ENCODE measurements at places on chromosomes 11 and 22.

DNA sequence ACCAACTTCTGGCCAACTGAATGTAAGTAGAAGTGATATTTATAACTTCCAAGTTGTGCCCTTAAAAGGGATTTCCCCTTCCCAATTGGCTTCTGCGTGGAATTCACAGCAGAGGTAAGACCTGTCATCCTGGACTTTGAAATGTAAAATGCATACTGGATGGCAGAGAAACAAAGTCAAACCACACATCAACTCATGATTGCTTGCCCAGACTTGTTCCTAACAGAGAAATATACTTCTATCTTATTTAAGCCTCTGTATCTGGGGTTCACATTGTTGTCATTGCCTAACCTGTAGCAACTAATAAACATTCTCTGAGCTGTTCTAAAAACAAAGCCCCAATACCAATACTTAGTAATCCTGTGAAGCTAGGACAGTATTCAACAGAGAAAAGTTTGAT, 6.2 kb downstream of the ME3 start:
- DNase-seq: no peak

DNA sequence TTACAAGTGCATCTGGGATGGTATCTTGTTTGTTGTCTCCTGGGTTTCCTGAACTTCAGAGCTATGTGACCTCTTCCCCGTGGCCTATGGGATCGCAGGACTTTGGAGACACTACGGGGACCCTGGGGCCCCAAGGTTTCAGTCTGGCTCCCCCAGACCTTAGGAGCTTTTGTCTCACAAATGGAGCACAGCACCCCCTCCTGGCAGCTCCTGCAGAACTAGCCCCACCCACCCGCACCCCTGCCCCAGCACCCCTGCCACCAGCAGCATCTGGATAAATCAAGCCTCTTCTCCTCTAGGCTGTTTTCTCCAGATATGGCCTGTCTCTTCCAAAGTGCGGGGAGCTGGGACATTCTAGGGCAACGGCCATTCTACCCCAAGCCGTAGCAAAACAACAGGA, 10.4 kb downstream of the RCOR2 start:
- no peak for DNase-seq

- no peak for DNase-seq
These were observed 130.5 kb downstream of the LARGE1 start for GRCh38 chr22:33789690-33790253.

DNA sequence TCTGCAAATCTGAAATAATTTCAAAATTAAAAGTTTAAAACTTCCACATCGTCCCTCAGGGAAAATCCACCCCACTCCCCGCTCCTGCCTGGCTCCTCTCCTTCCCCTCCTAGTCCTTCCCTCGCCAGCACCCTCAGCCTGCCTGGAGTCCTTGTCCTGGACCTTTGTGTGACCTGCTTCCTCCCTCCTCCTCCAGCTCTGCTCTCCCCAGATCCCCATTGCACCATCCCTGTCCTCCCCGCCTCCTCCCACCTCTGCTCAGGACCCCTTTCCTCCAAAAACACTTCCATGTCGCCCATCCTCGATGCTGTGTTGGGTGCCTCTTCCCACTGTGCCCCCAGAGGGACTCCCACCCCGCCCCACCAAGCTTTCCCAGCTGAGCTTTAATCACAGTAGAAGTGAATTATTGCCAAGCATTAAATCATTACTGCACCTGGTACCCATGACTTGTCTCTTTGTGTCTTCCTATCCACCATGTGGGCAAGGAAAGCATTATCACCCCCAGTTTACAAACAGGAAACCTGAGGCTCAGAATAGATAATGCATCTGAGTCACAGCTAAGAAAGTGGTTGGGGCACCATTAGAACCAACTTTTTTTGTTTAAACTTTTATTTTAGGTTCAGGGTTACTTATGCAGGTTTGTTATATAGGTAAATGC, 2.4 kb upstream of the ZP1 start:
- peak; percentile 26 for DNase-seq

GRCh38 chr11:79412761-79413160, 28.1 kb downstream of the TENM4 start:
- DNase-seq: no peak

- DNase-seq: no peak
These were observed 46.8 kb downstream of the CACNA1I start for GRCh38 chr22:39617342-39617741.

DNA sequence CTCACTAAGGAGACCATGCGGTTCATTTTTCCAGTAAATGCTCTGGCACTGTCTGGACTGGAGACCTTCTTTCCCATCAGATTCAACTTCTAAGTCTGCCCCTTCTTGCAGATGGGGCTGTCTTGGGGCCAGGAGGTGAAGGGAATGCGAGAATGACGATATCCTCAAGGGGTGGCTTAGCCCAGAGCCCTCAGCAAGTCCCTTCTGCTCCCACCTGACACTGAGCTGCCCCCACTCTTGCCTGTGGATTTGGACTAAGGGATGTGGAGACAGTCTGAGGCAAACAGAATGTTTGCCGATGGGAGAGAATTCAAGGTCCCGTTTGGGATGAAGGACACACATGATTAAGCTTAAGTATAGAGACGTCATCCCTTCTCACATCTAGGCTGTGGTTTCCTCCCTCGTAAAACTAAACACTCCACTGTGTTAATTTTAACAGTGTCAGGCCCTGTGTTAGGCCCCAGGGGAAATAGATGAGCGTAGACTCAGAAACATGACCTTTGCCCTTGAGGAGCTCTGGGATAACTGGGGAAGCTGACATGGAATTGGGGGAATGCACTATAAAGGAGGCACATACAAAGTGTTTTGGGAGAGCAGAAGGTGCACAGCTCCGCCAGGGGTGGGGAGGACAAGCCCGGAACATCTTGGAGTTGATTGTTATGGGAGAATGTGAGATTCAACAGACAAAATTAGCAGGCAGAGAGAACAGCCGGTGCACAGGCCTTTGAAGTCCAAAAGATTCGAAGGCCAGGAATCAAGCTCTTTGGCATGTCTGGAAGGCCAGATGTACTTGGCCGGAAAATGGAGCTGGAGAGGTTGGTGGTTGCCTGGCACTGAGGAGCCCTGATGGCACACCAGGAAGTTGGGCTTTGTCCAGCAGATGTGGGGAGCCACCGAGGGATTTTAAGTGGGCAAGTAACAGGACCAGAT, 71.6 kb downstream of the ST3GAL4 start:
- DNase-seq: no peak

DNA sequence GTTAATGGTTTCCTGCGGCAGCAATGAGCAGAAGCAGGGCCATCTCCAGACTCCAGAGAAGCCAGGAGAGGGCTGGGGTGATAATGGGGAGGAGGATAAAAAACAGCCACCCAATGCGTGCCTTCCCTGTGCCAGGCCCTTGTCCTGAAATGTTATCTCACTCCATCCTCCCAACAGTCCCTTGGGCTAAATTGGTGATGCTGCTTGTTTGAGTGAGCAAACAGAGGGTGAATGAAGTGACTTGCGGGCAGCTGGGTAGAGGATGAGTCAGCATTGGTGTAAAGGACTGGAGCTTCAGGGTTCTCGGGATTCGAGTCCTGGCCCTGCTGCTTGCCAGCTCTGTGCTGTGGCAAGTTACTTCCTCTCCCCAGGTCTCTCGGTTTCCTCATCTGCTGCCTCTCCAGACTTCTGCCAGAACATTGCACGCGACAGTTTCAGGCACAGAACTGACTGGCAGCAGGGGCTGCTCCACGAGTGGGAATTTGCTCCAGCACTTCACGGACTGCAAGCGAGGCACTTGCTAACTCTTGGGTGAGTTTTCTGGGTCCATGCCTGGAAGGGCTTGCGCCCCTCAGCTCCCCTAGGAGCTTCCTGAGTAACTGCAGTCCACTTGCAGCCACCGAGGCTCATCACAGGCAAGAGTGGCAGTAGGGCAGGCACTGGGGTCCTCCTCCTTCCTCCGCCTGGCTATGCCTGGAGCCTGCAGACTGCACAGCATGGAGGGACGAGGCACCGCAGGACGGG, at the start of gene P2RY6:
TSS of gene P2RY6 (plus strand) at position 403 of the 744 bp plus-strand sequence. CDS start 24,181 bp downstream, outside the sequence.
- peak; percentile 81 for DNase-seq

DNA sequence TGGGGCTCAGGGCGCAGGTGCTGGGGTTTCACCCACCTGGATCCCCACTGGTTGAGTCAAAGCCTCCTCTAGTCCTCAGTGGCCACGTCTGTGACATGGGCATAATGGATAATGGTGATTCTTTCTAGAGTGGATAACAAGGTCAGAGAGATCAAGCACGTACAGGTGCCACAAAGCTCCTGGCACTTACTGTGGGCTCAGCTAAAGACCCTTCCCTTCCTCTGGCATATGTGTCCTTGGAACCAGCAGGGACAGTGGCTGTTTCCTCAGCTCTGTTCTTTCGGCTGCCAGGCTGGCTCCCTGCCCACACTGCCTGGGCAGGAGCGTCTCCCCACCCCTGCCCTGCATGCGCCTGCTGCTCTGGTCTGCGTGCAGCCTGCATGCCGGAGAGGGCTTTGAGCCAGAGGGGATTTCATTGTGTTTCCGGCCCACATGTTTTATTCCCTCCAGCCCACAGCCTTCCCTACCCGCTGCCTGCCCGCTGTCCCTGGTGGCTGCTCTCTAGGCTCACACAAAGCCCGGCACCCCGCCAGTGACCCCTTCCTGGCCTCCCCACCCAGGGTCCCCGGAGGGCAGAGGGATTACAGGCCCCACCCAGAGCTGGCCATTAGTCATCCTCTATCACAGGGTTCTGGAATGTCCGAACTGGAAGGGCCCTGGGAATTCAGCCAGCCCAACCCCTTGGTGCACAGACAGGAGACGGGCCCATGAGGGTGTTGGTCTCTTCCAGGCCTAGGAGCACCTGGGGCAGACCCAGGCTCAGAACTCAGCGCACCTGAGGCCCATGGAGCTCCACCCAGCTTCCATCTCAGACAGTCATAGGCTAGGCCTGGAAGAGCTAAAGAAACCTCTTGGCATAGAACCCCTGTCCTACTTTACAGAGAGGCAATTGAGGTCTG, 55.3 kb upstream of the GCAT start:
- DNase-seq: peak; percentile 97

Measured in posterior vena cava (tissue), 2 donors.